Stimulated activated CD4-positive, alpha-beta T cell treated with anti-CD3 and anti-CD28 coated beads, Interleukin-1b, Interleukin-23, amount 100 ng/mL, for 1 hour (primary cell): ENCODE measurements at places on chromosomes 4 and X.
A peak's percentile ranks its signal among the peaks of the same experiment; 100 is the strongest.

- peak; percentile 7 for DNase-seq
Observed at GRCh38 chr4:56505269-56506130, at the start of gene ARL9. ARL9 (plus strand) TSS chr4:56505791; CDS start chr4:56505863, 72 bp downstream.

DNA sequence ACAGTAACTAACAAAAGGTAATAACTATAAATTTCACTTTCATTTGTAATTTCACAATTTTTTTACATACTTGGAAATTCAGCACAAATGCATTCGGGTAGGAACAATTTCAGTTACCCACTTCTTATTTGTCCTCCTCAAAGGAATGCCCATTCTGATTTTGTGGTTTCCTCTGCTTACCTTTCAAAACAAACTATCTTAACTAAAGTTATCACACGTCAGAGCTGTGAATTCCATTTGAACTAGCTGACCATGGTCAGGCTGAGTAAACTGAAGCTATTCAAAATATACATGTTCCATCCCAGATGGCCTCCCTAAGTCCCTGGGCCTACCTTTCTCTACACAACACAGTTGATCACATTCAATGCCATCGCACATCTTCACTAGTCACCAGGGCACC lies 4.5 kb downstream of the CTPS2 start:
- no peak for DNase-seq

DNA sequence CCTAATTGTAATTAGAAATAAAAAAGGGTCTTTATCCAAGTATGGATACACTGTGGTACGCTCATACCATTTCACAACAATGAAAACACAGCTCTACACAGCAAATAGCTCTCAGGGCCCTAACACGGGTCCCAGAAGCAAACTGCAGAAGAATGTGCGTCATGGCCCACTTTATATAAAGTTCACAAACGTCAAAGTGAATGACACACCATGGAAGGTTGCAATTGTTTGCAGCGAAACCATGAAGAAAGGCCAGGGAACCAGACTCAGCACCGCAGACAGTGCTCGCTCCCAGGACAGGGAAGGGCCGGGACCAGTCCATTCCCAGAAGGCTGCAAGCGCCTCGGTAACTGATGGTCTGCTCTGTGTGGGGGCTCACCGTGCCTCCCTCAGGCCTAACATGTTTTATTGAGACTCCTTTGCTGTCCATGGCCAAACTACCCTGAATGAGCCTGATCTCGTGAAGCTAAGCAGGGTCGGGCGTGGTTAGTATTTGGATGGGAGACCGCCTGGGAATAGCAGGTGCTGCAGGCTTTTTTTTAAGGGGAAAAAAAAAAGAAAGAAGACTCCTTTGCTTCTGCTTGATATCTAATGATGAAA lies 47.8 kb downstream of the ACOX3 start:
- DNase-seq: no peak

- no peak for DNase-seq
Observed at GRCh38 chr4:187084701-187085100, 361.0 kb upstream of the FAT1 start.

DNA sequence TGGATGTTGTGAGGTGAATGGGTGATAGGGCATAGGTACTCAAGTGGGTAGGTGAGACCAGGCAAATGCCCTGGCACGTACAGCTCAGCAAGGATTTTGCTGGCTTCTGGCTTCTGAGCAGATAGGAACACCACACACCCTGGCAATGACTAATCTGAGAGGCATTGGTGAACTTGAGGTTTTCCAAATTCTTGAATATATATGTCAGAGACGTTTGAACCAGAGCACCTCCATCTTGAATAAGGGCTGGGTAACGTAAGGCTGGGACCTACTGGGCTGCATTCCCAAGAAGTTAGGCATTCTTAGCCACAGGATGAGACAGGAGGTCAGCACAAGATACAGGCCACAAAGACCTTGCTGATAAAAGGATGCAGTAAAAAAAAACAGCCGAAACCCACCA lies 204.5 kb downstream of the NLGN4X start:
- no peak for DNase-seq

- no peak for DNase-seq
Observed at GRCh38 chr4:2051086-2051485, 8.0 kb upstream of the NAT8L start.

GRCh38 chr4:24742773-24743172 lies 52.6 kb upstream of the SOD3 start:
- DNase-seq: no peak

GRCh38 chr4:98506462-98507132 lies 151.8 kb downstream of the TSPAN5 start:
- no peak for DNase-seq

DNA sequence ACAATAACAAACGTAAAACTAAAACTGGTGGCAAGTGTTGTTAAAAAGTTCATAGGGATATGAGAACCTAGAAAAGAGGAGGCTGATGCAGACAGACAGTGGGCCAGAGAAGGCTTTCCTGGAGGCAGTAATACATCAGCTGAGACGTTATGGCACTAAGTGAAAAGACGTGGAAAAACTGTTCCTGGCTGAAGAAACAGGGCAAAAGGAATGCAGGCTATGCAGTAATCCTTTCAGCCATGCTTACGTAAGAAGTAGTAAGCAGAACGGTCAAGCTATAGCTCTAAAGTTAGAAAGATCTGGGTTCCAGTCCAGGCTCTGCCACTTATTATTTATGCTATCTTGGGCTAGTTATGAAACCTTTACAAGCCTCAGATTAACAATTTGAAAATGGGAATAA lies 6.4 kb downstream of the LAMTOR3 start:
- no peak for DNase-seq

DNA sequence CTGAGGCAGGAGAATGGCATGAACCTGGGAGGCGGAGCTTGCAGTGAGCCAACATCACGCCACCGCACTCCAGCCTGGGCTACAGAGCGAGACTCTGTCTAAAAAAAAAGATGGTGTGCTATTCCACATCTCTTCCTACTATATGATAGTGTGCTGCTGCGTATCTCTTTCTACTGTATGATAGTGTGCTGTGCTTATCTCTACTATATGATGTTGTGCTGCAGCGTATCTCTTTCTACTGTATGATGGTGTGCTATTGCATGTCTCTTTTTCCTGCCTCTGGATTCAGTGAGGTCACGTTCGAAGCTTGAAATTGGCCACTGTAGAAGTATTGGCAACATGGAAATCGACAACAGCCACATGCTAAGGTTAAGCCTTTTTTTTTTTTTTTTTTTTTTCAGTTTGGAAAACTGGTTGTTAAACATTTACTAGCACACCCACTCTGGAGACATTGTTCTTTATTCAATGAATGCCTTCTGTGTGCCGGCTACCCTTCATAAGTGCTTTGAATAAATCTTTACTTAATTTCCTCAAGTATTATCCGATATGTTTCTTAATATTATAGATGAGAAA lies 31.0 kb downstream of the ARFIP1 start:
- DNase-seq: no peak
